Posterior vena cava (tissue), 2 donors: ENCODE measurements at places on chromosomes 4 and X. TPM values are rescaled to one million over a fixed set of nuclear protein-coding genes. Genes with fewer than 3 reads are reported as not detected.

GRCh38 chrX:67436867-67437266 is 107.0 kb upstream of the AR start:
- no peak for DNase-seq

GRCh38 chr4:168109527-168109926 is 17.2 kb downstream of the ANXA10 start:
- no peak for DNase-seq

DNA sequence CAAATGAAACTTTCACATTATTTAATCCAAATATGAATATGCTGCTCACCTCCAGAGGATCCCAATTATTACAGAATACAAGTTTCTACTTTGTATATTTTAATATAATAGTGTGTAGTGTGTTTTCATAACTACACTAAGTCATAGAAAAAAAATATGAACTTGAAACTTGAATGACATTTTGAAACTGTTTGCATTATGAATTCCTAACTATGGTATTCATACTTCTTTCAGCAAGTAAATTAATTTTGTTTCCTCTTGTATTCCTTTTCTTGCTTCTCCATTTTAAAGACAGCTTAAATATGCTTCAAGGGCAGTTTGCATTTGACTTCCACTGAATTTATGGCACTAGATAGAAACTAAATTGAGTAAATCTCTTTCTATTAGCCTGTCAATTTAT is 177.1 kb downstream of the BMPR1B start:
- no peak for DNase-seq

The CCNA2 gene
- 0.52 TPM for total RNA-seq

The P2RY4 gene
- total RNA-seq: 0.57 TPM

The SPANXA1 gene
- not detected for total RNA-seq
